ENCODE measurements at places on chromosomes 7 and 10.

GRCh38 chr10:119251315-119251708 is 43.9 kb downstream of the GRK5 start:
- DNase-seq, result no peak

GRCh38 chr10:29968585-29968984 is 90.8 kb downstream of the JCAD start:
- DNase-seq, result no peak

DNA sequence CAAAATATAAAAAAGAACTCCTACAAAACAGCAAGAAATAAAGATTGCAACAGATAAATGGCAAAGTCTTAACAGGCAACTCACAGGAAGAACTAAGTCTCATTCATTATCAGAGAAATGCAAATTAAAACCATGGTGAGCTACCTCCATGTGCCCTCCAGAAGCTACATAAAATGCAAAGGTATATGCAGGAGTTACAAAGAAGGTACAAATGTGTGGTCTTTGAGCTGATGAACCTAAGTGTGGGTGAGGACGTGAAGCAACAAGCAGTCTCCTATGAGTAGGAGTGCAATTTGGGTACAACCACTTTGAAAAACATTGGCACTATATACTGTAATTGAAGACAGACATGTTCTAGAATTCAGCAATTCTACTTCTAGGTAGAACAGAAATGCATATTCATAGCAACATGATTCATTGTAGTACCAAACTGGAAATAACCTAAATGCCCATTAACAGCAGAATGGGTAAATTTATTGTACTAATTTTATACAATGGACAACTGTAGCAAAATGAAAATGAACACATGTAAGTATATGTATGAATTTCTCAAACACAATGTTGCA is 61.6 kb upstream of the KCNMA1 start:
- DNase-seq, result no peak

DNA sequence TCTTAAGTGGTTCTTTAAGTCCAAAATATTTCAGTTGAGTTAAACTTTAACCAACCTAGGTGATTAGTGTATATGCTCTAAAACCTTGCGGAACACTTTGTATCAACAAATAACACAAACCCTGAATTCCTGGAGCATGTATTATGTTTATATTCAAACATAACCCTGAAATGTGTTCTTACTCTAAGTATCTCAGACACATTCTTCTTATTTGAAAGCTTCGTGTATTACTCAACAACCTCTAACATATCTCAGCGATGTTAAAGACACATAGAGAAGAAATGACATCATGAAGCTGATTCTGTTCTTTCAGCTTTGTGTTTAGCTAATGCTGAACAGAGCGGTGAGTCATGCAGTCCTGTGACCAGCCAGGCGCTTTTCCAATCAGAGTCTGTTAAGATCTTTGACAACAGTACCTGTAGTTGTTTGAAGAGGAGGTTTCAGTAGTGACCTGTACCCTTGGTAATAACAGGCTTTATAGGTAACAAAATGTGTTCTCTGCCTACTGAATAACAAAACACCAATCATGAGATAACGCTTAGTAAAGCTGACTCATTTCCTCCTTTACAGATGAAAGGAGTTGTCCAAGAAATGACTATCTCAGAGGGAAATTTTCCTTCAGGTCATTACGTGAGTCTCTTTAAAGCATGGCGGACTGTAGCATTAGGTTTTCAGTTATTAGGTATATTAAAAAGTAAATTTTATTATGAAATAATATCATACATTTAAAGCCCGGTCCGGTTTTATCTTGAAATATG is 67.3 kb upstream of the KLF6 start:
- peak; percentile 94 for DNase-seq

DNA sequence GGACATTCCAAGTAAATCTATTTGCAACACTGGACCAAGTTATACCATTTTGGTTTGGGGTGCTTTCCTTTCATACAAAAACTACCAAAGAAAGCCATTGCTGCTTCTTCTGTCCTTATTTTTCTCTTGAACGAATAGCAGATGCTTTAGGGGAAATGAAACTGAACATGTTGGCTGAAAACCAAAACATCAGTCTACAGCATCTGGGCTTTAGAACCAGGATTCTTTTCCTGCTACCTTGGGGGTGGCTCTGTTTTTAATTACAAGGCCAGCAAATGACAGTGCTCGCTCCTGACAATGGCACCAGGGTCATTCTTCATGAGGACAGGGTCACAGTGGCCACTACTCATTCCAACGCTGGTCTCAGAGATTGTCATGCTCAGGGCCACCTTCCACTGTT is 80.3 kb downstream of the WDR11 start:
- DNase-seq, result no peak

DNA sequence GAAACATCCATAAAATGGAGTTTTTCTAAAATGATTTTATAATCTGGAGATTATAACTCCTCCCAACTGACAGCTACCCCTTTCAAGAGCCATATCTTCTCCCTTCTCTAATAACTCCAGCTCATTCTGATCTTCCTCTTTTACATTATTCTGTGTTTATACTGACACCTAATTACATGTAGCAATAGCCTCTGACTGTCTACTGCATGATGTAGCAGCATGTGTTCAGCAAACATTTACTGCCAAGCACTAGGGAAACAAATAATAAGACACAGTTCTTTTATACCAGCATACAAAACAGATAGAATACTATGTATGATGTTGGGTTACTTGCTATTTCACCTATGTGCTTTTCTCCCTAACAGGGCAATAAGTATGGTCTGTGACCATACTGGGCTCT is 20.7 kb downstream of the RBM28 start:
- no peak for DNase-seq

All from activated CD4-positive, alpha-beta T cell treated with anti-CD3 and anti-CD28 coated beads, Interleukin-10, Interleukin-2, amounts not matched to agents 100 ng/mL and 50 ng/mL, durations not matched to agents 16 hours and 8 hours (primary cell).